CD4-positive, CD25-positive, alpha-beta regulatory T cell (primary cell): ENCODE measurements at places on chromosomes 11 and 22.

DNA sequence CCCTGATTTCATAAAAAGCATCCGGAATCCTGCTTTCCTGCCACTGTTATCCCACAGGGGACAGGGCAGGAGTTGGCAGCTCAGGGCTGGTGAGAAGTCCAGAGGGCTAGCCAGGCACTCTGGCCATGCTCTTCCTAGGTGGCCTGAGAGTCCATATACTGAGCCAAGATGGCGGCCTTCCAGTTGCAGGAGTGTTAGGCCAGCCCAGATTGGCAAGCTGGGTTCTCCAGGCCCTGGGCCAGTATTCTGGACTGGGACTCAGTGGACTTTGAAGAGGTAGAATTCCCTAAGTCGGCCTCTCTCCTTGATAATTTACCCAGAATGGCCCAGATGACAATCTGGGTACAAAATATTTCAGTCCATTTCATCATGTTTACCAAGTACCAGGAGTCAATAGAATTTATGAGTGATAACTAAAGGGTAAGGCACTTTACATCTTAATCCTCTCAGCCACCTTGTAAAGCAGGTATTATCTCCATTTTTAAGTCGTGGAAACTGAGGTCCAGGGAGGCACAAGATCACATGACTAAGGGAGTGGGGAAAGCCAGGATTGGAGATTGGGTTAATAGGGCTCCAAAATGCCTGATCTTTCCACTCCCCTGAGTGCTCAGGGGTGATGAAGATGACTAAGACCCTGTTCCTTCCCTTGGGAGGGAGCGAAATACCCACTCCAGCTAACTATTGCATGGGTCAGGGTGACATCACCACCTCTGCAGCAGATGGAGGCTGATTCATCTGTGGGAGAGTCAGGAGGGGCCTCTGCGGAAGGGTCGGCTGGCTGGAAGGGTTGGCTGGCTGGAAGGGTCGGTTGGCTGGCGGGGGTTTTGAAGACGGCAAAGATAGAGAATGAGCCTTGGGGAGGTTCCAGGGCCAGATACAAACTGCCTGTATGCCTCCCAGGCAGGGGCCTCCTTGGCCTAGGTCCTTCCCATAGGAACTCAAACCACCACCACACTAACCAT lies 1.2 kb upstream of the MICALL1 start:
- no peak for DNase-seq

- DNase-seq, result no peak
Observed at GRCh38 chr11:68379206-68379605, 66.8 kb downstream of the LRP5 start.

GRCh38 chr11:114811971-114812370 lies 133.6 kb downstream of the NXPE2 start:
- no peak for DNase-seq

GRCh38 chr11:114346709-114347141 lies 50.5 kb downstream of the NNMT start:
- DNase-seq, result peak; percentile 62

DNA sequence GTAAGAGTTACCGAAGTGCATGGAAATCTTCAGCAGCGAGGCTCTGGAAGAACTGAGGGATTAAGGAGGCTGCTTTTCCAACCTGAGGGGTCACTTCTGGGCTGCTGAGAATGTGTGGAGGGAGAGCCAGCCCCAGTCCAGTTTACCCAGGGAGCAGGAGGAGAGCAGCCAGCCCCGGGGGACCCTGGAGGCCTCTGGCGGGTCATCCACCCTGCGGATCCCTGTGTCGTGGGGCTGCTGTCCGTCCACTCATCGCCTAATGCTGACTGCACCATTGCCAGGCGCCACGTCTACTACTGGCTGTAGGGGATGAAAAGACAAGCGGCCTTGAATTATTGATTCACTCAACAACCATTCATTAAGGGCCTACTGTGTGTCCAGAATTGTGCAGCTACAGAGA lies 228.7 kb upstream of the TBCEL start:
- DNase-seq, result no peak

GRCh38 chr22:17797721-17798559 lies 23.7 kb upstream of the BID start:
- DNase-seq, result no peak

GRCh38 chr11:130638033-130638432 lies 189.6 kb downstream of the ADAMTS15 start:
- DNase-seq, result no peak

DNA sequence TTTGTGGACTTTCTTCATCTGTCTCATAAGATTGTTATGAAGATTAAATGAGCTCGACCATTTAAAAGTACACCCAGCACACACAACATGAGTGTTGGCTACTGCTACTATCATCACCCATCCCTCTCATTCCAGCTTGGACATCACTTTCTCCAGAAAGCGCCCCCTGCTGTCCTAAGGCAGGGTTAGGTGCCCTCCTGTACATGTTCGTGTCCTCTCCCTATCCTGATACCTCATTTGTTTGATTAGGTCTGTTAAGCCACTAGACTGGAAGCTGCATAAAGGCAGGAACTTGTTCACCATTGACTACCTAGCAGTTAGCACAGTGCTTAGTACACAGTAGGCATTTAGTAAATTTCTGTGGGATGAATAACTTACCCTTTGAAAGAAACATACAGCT lies 85.5 kb downstream of the ENTHD1 start:
- DNase-seq, result peak; percentile 54
